NCI-H524 treated with DMSO at 0.1 percent for 48 hours (cell line): ENCODE measurements at places on chromosomes 11 and 22.

- no peak for DNase-seq
Observed at GRCh38 chr11:111378185-111378860, 752 bp downstream of the POU2AF1 start.

GRCh38 chr11:104529213-104529612 lies 365.3 kb upstream of the PDGFD start:
- DNase-seq = no peak

GRCh38 chr11:72338741-72339140 lies 94.8 kb upstream of the PHOX2A start:
- no peak for DNase-seq

DNA sequence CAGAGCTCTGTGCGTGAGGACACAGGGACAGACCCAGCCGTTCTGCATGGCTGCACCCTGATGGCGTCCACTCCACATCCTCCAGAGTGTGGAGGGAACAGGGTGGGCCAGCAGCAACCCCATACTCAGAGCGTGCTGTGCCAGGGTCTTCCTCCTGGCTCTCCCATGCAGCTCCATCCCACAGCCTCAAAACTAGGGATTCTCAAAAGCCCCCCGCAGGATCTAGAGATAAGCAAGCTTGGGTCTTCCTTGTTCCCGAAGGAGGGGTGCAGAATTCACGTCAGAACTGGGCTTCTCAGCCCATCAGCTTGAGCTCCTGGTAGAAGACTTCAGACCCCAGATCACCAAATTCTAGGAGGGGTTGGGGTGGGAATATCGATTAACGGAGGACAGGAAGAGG lies 858.8 kb downstream of the TBC1D22A start:
- no peak for DNase-seq

DNA sequence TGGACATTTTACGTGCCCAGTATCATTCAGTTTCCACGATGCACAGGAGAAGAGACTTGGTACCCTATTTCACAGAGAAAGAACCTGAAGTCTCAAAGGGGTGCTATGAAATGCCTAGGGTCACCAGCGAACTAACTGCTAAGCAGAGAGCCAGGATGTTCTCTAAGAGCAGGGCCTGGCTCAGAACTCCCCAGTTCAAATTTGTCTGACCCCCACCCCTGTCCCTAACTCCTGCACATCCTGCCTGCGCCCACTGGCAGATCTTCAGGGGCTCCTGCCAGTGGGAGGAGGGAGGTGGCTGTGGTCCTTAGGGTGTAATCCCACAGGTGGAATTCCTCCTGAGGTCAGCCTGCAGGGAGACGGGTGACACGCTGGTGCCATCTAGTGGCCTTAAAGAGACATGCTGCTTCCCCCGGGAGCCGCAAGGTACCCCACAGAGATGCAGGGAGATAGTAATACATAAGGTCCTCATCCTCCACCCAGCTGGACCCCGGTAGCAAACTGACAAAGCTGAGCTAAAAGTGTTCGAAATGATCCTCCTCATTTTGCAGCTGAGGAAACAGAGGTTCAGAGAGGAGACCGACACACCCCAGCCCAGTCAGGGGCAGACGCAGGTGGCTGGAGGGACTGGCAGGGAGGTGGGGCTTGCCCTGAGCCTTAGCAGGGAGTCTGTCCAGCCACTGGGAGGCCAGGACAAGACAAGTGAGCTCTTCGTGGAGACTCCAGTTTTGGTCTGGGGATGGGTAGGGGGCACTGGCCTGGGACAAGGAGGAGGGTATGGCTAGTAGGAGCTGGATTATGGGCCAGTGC lies 34.1 kb downstream of the MB start:
- no peak for DNase-seq

DNA sequence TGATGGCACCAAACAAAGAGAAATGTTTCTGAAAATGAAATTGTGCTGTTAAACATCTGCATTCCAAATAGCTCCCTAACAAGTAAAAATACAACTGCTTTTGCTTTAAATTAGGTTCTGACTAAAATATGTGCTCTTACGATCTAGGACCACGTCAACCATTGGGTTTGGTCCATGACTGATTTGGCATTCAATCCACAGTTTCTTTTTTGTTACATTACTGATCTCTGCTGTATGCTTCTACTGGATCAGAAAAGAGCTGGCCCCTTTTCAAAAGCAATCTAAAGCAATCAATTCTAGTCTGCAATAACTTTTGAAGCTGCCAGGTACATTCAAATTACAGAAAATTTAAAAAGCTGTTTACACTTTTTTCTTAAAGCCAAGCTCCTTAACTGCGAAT lies 1047.1 kb upstream of the CCDC90B start:
- no peak for DNase-seq

DNA sequence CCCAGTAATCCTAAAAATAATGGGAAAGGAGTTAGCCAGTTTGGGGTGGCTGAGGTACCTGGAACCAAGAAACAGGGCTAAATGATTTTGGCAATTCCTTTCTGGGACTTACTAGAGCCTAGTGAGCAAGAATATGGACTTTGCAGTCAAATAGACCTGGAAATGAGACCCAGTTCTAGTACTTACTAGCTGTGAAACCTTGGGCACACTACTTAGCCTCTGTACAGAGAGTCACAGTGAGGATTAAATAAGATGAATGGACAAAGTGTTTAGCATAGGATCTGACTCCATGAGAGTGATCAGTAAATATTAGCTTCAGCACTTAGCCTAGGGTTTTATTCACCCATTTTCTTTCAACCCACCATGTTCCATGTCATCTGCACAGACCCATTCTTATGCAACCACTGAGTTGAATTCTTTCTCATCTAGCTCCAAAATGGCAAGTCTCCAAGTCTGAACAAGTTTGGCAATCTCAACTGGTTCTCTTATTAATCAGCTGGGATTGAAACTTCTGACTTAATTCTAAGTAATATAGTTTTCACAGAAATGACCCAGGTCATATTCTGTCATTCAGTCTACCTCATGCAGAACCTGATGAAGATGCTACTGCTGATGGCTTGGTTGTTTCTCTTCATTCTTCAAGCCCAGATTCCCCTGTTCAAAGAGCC lies 15.0 kb upstream of the SORL1 start:
- no peak for DNase-seq

DNA sequence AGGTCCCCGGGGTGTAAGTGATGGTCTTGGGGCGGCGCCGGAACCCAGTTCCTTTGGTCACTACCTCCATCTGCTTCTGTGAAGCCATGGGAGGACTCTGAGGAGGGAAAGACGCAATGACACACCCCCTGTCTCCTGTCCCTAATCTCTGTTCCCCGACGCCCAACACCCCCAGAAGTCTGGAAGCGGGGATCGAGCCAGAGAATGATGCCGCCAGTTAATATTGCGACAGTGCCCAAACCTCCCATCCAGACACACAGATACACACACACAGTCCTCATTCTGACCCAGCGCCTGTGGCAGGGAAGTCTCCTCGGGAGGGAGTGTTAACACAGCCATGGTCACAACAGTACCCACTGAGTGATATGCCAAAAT lies 352 bp downstream of the C22orf23 start:
- no peak for DNase-seq

- DNase-seq = no peak
Observed at GRCh38 chr11:101929294-101929915, 13.1 kb upstream of the ANGPTL5 start.

GRCh38 chr11:13216019-13216710 lies 61.4 kb upstream of the BMAL1 start:
- no peak for DNase-seq

DNA sequence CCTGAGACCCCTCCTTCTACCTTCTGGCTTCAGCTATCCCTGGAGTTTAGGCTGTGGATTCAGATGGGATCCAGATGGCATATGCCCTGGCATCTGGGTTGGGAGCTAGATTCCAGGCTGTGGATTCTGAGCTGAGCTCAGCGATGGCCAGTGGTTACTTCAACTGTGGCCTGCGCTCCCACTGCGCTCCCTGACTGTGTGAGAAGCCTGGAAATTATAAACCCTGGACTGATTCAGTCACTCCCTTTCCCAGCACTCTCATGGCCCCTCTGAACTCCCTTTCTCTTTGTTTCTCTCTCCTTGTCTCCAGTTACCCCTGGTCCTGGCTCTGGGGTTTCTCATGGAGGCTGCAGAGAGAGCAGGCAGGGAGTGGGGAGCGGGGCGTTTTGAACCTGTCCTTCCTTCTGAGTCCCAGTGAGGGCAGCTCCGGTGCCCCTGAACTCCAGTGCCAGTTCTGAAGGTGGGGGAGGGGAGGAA lies 4.8 kb downstream of the ARHGEF17 start:
- no peak for DNase-seq

GRCh38 chr11:101521821-101522220 lies 62.0 kb downstream of the TRPC6 start:
- no peak for DNase-seq

DNA sequence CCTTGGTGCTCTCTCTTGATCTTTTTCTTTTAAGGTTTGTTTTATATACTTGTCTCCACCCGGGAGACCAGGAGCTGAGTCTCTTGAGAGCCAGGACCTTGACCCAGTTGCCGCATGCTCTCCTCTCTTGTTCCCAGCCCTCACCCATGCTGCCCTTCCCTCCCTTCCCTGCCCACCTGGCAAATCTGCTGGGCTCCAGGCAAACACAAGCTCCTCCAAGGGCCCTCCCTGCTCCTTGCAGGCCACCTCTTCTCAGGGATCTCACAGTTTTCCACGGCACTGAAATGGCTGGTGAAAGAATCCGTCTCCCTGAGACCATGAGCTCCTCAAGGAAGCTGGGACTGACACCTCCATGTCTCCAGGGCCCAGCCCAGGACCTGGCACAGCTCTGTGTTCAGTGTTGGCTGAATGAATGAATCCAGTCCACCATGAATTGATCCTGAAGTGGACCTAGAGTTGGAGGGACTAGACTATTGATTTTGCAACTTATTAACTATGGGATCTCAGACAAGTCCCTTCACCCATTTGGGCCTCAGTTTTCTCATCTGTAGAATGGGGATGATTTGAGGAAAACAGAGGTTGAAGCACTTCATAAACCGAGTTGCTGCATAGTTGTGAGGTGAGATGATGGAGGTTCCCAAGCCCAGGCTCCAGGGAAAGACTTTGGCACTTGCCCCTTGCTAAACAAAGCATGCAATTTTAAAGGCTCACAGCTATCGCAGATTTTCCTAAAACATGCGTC lies 25.1 kb upstream of the FBLN1 start:
- no peak for DNase-seq

DNA sequence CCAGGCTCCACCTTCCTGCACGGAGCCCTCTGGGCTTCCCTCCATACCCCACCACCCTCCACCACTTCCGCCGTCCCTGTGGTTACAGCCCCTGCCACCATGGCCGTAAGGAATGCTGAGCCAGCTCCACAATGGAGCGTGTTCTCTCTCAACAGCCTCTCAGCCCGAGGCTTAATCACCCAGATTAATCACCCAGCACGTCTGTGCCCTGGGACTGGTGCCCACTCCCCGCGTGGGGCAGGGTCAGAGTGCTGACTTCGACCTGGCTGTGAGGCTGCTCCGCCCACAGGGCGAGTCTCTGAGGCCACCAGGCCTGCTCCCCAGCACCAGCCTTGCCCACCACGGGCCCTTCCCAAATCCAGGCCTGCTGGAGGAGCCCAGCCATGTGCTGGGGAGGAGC lies 4.0 kb upstream of the TH start:
- DNase-seq = no peak

DNA sequence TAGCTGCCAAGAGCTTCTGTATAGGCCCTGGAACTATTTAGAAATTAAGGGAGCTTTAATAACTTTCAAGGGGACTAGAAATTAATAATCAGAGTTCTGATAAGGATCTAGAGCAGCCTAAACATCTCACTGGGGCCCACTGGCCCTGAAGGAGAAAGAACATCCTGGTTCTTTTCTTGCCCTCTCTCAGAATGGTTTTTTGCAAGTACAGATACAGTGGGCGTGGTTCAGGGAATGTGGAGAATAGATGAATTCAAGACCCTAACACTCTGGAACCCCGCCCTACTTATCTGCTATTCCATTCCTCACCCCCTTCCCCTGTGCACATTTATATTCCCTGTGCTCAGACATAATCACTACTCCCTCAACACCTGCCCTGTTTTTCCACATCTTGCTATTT lies 90.2 kb downstream of the PARVA start:
- no peak for DNase-seq

DNA sequence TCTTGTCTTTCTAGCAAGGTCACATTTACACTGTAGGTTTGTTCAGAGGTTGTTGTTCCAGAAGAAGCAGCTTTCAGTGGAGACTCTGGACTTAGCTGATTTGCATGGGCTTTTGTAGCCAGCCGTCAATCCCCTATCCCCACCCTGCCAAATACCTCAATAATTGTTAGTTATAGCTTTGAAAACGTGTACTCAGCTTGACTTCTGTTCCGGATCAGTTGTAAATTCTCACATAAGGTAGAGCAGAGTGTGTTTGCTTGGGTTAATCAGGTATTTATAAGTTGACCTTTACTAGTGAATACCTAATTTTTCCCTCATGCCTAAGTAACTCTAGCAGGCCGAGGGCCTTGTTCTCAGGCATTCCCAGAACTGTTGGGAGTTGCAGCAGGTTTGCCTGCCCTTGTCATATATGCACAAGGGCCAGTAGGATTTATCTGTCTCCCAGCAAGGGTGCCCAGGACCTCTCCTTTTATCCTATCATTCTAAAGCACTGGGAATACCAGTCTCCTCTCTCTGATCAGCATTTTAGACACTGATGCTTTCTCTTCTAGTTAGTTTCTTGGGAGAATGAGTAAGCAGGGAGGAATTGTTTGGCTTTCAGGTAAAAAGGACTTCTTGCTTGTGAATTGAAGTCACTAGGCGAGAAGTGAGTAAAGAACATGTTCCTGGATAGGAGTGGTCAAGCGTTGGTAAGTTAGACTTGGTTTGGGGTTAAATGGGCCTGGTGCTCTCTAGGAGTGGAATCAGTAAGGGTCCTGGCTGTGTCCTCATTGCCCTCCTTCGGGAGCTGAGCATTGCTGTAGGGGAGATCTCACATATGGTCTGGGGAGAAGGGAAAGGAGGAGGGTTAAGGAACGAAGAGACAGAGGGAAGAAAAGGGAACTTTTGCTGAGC lies 22.1 kb downstream of the STIM1 start:
- DNase-seq = no peak

DNA sequence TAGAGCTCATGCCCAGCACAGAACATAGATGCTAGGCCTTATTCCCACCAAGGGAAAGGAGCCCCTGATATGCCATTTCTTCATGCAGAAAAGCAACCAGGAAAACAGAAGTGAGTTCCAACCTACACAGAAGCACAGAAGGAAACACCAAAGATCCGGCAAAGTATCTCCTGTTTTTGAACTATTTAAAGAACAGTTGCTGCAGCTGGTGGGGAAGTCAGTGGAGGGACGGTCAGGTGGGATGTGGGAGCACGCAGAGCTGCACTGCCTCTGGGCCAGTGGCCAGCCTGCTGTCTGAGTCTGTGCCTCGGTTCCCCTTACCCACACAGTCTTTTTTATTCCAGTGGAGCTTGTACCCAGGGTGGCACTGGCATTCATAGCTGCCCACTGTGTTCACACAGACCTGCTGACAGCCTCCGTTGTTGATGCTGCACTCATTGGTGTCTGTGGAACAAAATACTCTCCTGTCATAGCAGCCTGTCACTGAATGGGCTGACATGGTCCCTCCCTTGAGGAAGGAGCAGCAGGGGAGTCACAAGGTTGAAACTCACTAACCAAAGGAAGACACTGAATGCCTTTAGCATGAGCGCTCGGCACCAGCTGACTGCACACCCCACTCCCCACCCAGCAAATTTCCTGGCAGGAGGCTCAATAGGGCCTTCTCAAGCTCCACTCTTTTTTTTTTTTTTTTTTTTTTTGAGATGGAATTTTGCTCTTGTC lies 37.9 kb downstream of the SCUBE2 start:
- no peak for DNase-seq

GRCh38 chr11:11960687-11961086 lies 47.7 kb downstream of the DKK3 start:
- no peak for DNase-seq

GRCh38 chr22:40479126-40479800 lies 108.9 kb downstream of the SGSM3 start:
- no peak for DNase-seq
